ENCODE measurements at places on chromosomes 3 and 15.

DNA sequence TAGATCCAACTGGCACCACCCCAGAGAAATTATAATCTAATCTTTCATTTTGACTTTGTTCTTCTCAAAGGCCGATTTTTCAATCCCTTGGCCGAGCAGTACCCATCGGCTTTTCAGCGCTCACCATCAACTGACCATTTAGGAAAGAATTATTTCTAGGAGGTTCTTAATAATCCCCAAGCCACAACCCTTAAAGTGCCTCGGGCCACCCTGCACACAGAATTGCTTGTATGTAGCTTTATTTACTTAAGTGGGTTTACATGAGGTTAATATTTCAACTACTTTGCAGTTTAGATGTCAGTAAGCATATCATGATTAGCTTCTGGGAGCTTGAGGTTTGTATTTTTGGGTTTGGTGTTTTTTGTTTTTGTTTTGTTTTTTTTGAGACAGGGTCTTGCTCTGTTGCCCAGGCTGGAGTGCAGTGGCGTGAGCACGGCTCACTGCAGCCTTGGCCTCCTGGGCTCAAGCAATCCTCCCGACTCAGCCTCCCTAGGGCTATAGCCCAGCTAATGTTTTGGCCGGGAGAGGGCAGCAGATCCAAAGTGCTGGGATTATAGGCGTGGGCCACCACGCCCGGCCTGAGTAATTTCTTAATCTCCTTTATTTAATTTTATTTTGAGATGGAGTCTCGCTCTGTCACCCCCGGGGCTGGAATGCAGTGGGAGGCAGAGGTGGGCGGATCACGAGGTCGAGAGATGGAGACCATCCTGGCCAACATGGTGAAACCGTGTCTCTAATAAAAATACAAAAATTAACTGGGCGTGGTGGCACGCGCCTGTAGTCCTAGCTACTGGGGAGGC is 801 bp upstream of the CDAN1 start:
- DNase-seq: peak; percentile 68

GRCh38 chr3:124851136-124851535 is 36.0 kb downstream of the ITGB5 start:
- DNase-seq: no peak

DNA sequence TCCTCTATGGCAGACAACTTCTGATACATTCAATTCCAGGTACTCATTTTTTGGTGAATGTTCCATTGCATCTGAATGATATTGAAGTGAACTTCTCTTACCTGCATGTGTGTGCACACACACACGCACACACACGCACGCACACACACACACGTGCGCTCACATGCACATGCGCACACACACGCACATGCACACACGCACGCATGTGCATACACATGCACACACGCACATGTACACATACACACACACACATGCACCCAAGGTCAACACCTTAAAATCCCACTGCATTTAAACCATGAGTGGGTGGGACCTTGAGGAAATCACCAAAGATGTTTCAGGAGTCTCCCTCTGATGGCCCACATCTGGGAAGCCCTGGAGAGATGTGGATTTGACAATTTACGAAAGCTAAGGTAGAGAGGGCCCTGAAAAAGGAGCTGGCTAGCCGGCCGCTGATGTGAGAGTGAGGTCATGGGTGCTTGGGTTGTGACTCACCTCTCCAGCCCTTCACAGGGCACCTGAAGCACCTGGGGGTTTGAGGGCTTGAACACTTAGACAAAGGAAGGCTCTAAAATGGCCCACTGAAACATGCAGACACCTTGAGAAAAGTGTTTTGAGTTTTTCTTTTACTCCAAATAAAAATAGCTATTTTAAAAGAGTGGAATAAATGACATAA is 269.1 kb upstream of the LRRFIP2 start:
- DNase-seq: no peak

- DNase-seq: no peak
These were observed 36.2 kb downstream of the PPCDC start for GRCh38 chr15:75059607-75060006.

- no peak for DNase-seq
These were observed at the start of gene RHO for GRCh38 chr3:129528589-129529100. TSS of gene RHO (plus strand) at chr3:129528639. CDS start at chr3:129528734, 95 bp downstream.

DNA sequence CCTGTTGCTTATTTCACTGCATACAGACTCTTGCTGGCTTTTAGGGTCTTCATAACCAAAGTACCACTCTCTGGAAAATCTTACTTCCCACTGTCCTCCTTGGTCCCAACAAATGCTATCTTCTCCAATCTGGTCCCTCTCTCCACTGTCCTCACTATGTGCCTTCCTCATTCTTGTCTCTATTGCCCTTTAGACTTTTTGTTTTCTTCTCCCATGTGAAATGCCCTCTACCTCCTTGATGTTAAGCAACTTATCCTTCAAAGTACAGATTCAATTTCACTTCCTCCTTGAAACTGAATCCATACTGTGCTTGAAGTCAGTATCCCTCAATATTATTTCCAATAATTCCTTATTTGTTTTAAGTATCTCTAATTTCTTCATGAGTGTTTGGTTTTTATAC is 60.8 kb downstream of the CGGBP1 start:
- DNase-seq: no peak

DNA sequence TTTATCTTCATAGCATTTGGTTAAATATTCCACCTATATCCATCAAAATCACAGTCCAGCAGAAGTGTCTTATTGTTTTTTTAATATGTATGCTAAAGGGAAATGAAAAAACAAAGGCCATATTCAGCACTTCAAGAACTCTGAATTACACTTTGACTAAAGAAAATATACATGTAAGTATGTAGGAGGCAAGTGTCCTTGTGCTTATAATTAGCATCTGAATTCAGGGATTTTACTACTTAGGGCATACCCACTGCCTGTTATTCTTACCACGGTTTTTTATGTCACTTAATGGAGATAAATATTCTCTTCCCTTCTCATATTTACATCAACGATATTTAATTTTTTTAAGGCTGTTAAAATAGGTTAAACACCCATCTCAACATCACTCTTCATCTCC is 117.3 kb downstream of the TBC1D5 start:
- no peak for DNase-seq

- DNase-seq: no peak
These were observed 107.9 kb downstream of the RPL22L1 start for GRCh38 chr3:170762064-170762463.

- DNase-seq: peak; percentile 20
These were observed 56.8 kb upstream of the LCTL start for GRCh38 chr15:66622591-66623022.

DNA sequence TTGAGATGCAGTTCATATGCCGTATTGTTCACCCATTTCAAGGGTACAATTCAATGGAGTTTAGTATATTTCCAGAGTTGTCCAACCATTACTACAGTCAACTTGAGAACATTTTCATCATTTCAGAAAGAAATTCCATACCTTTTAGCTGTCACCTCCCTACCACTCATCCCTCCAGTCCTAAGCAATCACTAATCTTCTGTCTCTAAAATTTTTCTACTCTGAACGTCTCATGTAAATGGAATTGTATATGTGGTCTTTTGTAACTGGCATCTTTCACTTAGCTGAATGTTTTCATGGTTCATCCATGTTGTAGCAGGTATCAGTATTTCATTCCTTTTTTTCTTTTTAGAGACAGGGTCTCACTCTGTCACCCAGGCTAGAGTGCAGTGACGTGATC is 51.1 kb downstream of the CMTM7 start:
- no peak for DNase-seq

DNA sequence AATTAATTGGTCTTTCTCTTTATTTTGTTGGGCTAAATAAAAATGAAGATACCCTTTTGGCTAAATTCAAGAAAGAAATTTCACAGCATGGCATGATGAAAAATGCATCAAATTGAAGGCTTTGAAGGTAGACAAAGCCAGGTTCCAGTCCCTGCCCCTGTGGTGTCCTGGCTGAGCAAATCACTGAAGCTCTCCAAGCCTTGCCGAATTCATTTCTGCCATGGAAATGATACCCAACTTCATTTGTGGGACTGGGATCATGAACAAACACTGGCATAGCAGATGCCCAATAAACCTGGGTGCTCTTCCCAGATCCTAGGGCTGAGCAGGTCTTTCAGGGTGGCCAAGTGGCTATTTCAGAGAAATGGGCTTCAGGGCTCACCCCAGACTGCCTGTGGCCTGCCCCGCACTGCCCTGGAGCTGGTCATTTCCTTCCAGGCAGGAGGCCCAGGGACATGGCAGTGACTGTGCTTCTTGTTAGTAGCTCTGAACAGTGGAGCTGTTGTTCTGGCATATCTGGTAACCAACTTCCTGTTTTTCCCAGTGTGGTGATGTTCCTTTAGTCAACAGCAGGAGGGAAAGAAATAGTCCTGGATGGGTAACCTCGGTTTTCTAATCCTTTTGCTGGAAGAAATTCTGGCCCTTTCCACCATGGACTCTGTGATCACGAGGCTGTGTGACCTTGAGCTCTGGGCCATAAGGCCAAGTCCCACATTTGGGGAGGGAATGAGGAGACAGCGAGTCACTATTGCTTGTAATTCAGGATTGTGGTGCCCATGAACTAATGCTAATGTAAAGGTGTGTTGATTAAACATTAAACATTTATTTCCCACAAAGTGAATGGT is 47.6 kb downstream of the CTDSPL start:
- DNase-seq: no peak

GRCh38 chr15:35064576-35065190 is 20.4 kb downstream of the NANOGP8 start:
- no peak for DNase-seq

- no peak for DNase-seq
These were observed 413.9 kb downstream of the EPHA3 start for GRCh38 chr3:89521328-89521727.

DNA sequence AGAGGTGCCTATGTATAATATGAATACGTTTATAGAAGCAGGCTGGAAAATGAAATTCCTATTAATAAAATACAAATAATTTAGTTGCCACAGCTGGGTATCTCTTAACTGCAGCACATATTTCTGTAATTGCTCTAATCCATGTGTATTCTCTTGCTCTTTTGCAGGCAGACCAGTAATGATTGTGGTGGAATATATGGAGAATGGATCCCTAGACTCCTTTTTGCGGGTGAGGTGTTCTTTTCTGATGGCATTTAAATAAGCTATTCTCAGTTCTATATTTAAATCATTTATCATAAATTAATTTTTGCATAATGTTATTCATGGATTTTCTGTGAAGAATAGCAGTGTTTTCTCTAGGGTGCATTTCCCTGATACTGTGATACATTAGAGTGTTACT is 153.9 kb upstream of the ARL6 start:
- DNase-seq: no peak

DNA sequence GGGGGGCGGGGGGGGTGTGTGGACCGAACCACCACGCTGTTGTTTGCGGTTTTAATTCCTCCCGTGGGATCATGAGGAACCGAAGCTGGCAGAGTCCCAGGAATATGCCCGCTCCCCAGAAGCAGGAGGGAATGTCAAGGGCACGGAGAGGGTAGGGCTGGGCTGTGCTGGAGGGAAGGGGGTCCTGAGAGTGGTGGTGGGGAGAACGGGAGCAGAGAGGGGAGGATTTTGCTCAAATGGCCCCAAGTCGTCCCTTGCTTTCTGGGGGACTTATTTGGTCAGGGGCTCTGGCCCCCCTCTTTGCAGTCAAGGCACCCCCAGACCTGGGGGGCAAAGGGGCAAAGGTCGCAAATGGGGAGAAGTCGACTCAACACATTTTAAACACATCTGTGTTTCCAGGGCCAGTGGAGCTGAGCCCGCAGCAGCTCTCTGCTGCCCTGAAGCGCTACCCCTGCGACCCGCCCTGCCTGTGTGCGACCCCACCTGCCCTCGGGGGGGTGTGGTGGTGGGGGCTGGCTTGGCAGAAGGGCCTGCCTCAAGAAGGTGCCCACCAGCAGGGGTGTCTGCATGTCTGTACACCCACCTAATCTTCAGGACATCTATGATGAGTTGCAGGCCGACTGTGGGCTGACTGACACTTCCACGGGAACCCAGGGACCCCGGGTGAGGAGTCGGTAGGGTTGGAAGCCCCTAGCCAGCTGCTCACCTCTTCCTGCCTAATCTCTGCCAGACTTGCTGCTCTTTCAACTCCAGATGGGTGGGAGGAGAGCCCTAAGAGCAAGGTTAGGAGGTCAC is 602 bp upstream of the ATP2B2 start:
- DNase-seq: no peak

DNA sequence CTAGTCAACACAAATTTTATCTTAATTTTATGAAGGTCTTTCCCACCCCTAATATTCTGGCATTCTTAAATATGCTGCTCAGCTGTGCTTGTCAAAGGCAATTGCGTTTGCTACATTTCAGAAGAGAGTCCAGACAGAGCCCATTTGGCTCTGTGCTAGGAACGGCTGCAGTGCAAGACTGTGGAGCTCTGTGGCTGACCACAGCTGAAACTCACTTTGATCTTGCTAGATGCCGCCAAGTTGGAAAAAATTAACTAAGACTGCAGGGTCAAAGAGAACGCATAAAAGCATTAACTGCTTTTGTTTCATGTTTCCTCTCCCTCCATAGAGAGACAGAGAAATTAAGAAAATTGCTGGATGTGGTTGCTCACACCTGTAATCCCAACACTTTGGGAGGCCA is 7.6 kb upstream of the PPP1R2 start:
- no peak for DNase-seq

GRCh38 chr3:16151109-16151508 is 23.4 kb upstream of the GALNT15 start:
- DNase-seq: no peak

- DNase-seq: no peak
These were observed 61.7 kb upstream of the ITGA11 start for GRCh38 chr15:68493629-68494028.

- DNase-seq: no peak
These were observed 345.0 kb upstream of the NR2E3 start for GRCh38 chr15:71465131-71465955.

GRCh38 chr3:178671377-178671776 is 135.1 kb downstream of the KCNMB2 start:
- no peak for DNase-seq

GRCh38 chr3:114154321-114154821 is 24.5 kb downstream of the DRD3 start:
- no peak for DNase-seq

DNA sequence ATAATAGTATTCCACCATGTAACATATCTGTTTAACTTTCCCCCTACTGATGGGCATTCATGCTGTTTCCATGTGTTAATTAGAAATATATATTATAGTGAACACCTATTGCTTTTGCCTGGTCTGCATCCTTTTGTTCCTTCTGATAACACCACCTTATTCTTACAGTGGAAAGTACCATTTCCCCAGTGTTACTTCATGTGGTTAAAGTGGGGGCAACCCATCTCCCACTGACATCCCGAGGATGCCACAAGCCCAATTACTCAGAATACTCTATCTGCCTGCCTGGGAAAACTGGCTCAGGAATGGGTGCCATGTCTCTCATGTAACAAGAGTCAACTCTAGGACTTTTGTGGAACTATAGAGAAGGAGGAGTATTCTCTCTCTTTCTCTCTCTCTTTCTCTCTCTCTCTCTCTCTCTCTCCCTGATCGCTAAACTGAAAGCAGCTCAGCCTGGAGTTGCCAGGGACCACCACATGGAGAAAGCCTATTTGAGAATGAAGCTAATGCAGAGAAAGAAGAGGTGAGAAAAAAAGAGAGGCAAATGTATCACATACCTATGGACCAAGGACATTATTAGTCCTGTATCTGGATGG is 66.4 kb upstream of the PPIB start:
- no peak for DNase-seq

GRCh38 chr15:81195339-81195864 is 1.3 kb upstream of the IL16 start:
- no peak for DNase-seq

GRCh38 chr15:91102546-91103330 is 2.7 kb downstream of the SV2B start:
- no peak for DNase-seq

Data from hematopoietic multipotent progenitor cell treated with erythropoietin and hydrocortisone succinate and interleukin-3 and kit ligand, for 15 days (in vitro differentiated cells).